Stimulated activated CD4-positive, alpha-beta T cell treated with anti-CD3 and anti-CD28 coated beads, Interleukin-4, amount 100 ng/mL, for 4 hours (primary cell): ENCODE measurements at places on chromosomes 3 and 15.

GRCh38 chr3:142029052-142029642, 120.2 kb downstream of the TFDP2 start:
- no peak for DNase-seq

- DNase-seq = no peak
Measured at GRCh38 chr3:69930564-69930963, 69.0 kb upstream of the SAMMSON start.

- no peak for DNase-seq
Measured at GRCh38 chr15:91927585-91927984, 74.1 kb downstream of the SLCO3A1 start.

DNA sequence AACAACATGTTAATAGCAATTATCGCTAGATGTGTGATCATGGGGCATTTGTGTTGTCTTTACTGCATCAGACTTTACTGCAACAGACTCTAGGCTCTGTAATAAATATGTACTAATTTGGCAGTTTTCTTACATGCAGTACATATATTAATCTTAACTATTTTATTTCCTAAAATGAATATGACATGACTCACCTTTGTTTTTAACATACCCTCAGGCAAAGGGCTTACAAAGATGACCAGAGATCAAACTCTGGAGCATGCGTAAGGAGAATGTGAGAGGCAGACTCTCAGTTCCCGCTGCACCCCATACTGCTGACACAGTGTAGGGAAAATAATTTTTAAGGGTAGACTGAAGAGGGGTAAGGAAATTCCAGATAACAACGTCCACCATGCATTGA, 7.2 kb upstream of the FAM174B start:
- DNase-seq = no peak

- DNase-seq = no peak
Measured at GRCh38 chr15:61661791-61662190, 398.5 kb downstream of the VPS13C start.

- DNase-seq = no peak
Measured at GRCh38 chr15:58517252-58517681, 85.5 kb downstream of the LIPC start.

- no peak for DNase-seq
Measured at GRCh38 chr15:59384507-59384906, 11.8 kb upstream of the MYO1E start.

DNA sequence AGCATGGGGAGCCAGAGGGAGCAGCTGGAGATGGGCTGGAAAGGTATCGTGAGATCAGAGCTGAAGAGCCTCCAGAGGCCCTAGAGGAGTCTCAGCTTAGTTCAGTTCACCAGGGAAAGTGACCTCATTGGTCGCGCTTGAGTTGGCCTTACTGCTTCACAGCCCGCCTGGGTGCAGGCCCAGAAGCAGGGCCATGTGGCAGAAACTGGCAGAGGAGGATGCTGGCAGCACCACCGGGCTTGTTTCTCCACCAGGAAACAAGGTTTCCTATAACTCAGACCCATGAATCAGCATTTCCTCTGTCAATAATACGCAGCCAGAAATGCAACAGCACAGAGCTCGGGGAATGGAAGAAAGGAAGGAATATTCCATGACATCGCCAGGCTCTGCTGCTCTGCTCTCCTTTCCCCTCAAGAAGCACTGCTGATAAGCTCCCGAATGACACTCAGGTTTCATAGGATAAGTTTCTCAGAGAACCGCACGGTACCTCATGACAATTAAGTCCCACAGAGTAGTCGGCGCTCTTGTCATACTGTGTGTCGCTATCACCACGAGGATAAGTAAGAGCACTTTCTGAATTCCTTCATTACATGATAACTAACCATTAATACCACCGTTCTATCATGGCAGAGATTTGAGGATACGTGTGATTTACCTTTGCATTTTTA, 147.1 kb upstream of the LPP start:
- DNase-seq = no peak

- no peak for DNase-seq
Measured at GRCh38 chr3:58563386-58564035, 13.7 kb downstream of the FAM107A start.
